ENCODE measurements at places on chromosomes 4 and X. TPM values are rescaled to one million over a fixed set of nuclear protein-coding genes. Genes with fewer than 3 reads are reported as not detected.

DNA sequence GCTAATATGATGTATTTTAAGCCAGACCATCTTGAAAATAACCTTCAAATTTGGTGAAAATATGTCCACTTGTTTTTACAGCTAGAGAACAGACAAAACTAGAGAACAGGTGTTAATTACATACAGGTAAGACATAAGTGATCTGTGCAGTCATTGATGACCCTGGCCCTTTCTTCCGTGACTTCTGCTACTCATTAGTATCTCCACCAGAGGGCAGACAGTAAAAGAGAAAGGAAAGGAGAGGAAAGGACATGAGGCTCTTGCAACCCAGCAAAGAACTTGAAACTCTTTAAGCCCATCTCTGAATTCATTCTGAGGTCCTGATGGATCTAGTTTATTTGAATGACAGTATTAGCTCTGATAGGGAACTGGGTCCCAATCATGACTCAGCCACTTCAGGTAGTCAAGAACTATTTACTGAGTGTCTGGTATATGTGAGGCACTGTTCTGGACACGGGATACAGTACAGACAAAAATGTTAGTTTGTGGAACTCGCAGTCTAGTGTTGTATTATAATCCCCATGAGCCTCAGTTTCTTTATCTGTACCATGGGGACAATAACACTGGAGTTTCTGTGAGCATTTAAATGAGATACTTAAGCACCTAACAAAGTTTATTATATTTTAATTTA lies 121.0 kb upstream of the TEX13D start:
- no peak overlapping the region for H3K27ac ChIP-seq
- no peaks in the 10 kb centered on the region for H3K4me1 ChIP-seq

DNA sequence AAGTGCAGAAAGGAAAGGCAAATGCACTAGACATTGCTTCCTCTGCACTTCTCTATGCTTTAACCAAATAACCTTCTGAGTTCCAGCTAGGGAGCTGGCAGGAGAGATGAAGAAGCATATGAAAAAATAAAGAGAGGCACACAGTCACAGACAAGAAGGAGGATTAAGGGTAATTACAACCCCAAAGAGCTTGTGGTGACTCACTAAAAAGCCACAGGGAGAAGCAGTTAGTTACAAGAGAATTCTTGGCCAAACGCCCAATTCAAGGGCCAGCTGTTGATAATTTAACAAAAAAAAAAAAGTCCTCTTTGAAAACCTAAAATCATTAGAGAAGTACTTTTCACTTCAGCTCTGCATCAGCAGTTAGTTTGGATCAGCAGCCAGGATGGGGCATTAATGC lies 478.0 kb downstream of the KCNIP4 start:
- H3K27me3 ChIP-seq = no peaks in the 10 kb centered on the region
- no peak overlapping the region for H3K4me3 ChIP-seq
- no peak overlapping the region for H3K27ac ChIP-seq
- no peak for DNase-seq

DNA sequence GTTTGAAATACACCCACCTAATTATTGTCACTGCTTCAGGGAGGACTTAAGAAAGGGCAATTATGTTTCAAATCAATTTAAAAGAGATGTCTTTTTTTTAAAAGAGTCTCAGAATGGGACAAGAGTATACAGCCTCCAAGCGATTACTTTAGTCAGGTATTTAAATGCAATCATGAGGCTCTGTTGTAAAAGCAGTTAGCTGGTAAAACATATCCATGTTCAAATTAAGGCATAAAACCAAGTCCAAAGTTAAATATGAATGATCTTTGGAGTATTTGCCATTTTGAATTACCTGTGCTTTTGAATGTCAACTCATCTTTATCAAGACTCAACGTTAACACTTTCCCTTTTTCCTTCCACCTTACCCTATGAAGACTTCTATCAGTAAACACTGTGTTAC lies 13.7 kb downstream of the RPS6KA6 start:
- no peak for DNase-seq
- no peak overlapping the region for H3K4me3 ChIP-seq
- no peaks in the 10 kb centered on the region for H3K4me1 ChIP-seq
- no peaks in the 10 kb centered on the region for H3K36me3 ChIP-seq
- H3K27ac ChIP-seq = no peak overlapping the region

DNA sequence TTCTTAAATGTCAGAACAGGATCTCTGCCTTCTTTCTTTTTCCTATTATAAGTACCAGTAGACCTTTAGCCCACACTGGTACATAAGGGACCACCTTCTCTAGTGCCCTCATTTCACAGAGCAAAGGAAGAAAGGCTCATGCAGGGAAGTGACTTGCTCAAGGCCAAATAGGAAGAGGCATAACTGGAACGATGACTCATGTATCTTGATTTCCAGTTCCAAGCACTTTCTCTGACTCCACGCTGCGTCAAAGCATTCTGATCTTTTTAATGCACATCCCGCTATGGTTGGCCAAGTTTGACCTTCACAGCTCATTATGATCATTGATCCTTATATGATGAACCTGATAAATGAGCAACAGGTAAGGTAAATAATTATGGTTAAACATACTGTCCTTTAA lies 542.0 kb downstream of the GBA3 start:
- no peaks in the 10 kb centered on the region for H3K4me1 ChIP-seq
- no peak overlapping the region for H3K4me3 ChIP-seq
- no peak overlapping the region for H3K27ac ChIP-seq

- no peak overlapping the region for H3K27ac ChIP-seq
- no peak overlapping the region for H3K4me3 ChIP-seq
- no peaks in the 10 kb centered on the region for H3K4me1 ChIP-seq
- H3K27me3 ChIP-seq = no peaks in the 10 kb centered on the region
- DNase-seq = no peak
These were observed 79.6 kb upstream of the VCX3A start for GRCh38 chrX:6614506-6614905.

- H3K4me3 ChIP-seq = no peak overlapping the region
- DNase-seq = no peak
- H3K27me3 ChIP-seq = no peaks in the 10 kb centered on the region
- H3K36me3 ChIP-seq = no peaks in the 10 kb centered on the region
- H3K27ac ChIP-seq = no peak overlapping the region
These were observed 239.5 kb downstream of the LHFPL1 start for GRCh38 chrX:112440277-112440676.

- no peaks in the 10 kb centered on the region for H3K36me3 ChIP-seq
- DNase-seq = no peak
- H3K27me3 ChIP-seq = no peaks in the 10 kb centered on the region
- H3K27ac ChIP-seq = no peak overlapping the region
- no peaks in the 10 kb centered on the region for H3K4me1 ChIP-seq
These were observed 665.6 kb upstream of the CPEB2 start for GRCh38 chr4:14336656-14337055.

GRCh38 chrX:40076750-40077575 lies 20.8 kb downstream of the BCOR start:
- H3K4me3 ChIP-seq = no peak overlapping the region
- no peak overlapping the region for H3K27ac ChIP-seq
- H3K27me3 ChIP-seq = no peaks in the 10 kb centered on the region
- DNase-seq = no peak

- peak overlapping the region; percentile 69 for H3K27ac ChIP-seq
- H3K27me3 ChIP-seq = no peaks in the 10 kb centered on the region
These were observed 2.4 kb downstream of the PRICKLE3 start for GRCh38 chrX:49183701-49184281.

DNA sequence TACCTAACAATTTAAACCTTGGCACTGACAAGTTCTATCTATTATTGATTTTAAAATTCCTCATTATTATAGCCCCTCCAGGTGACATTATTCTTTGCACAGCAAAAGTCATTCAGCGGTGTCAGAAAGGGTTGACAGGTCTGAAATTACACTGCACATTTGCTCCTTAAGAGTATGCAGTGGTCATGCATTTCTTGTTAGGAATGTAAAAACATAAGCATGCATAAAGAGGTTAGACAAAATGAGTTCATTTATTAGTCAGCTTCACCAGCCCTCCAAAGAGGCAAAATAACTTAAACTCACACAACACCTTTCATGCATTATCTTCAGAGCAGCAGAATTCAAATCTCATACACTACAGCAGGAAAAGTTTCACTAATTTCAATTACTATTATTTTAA lies 158.8 kb downstream of the HNRNPD start:
- no peak for DNase-seq
- no peaks in the 10 kb centered on the region for H3K36me3 ChIP-seq
- H3K27ac ChIP-seq = no peak overlapping the region
- H3K4me1 ChIP-seq = no peaks in the 10 kb centered on the region

DNA sequence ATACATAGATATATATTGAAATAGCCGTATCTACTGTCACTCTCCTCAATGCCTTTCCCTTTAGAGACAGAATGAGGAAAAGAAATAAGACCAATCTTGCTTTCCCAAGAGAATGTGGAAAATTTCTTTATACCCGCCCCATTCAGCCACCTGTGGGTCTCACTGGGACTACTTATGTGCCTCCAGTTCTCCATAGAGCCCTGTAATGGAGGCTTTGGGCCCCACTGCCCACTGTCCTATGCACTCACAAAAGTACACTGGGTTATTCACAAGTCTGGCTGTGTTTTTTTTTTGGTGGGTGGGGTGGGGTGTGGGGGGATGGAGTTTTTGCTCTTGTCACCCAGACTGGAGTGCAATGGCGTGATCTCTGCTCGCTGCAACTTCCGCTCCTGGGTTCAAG lies 70.4 kb upstream of the ELOVL6 start:
- H3K27ac ChIP-seq = no peak overlapping the region
- no peaks in the 10 kb centered on the region for H3K27me3 ChIP-seq
- H3K36me3 ChIP-seq = no peaks in the 10 kb centered on the region
- DNase-seq = no peak

- H3K4me3 ChIP-seq = no peak overlapping the region
- H3K27me3 ChIP-seq = no peaks in the 10 kb centered on the region
- H3K36me3 ChIP-seq = no peaks in the 10 kb centered on the region
- no peak overlapping the region for H3K27ac ChIP-seq
These were observed 3.1 kb downstream of the TADA2B start for GRCh38 chr4:7045961-7046921.

- H3K27ac ChIP-seq = no peak overlapping the region
- peaks cover 17% of the 10 kb centered on the region for H3K4me1 ChIP-seq
- no peak for DNase-seq
- no peaks in the 10 kb centered on the region for H3K36me3 ChIP-seq
- H3K27me3 ChIP-seq = no peaks in the 10 kb centered on the region
These were observed 138.5 kb downstream of the DCLK2 start for GRCh38 chr4:150216726-150217125.

GRCh38 chr4:8090312-8090711 lies 68.3 kb downstream of the ABLIM2 start:
- DNase-seq = no peak
- no peak overlapping the region for H3K4me3 ChIP-seq
- no peaks in the 10 kb centered on the region for H3K36me3 ChIP-seq
- no peaks in the 10 kb centered on the region for H3K4me1 ChIP-seq

- no peak overlapping the region for H3K27ac ChIP-seq
- no peak overlapping the region for H3K4me3 ChIP-seq
- peaks cover 10% of the 10 kb centered on the region for H3K27me3 ChIP-seq
- H3K4me1 ChIP-seq = peaks cover 51% of the 10 kb centered on the region
These were observed 4.8 kb downstream of the BCOR start for GRCh38 chrX:40092808-40093435.

GRCh38 chr4:140353786-140354185 lies 19.7 kb upstream of the SCOC start:
- no peak for DNase-seq
- no peak overlapping the region for H3K4me3 ChIP-seq
- H3K36me3 ChIP-seq = no peaks in the 10 kb centered on the region
- no peaks in the 10 kb centered on the region for H3K27me3 ChIP-seq
- H3K27ac ChIP-seq = no peak overlapping the region

GRCh38 chr4:152808670-152809069 lies 28.9 kb downstream of the ARFIP1 start:
- H3K27me3 ChIP-seq = no peaks in the 10 kb centered on the region
- H3K36me3 ChIP-seq = no peaks in the 10 kb centered on the region
- H3K4me1 ChIP-seq = no peaks in the 10 kb centered on the region
- H3K4me3 ChIP-seq = no peak overlapping the region
- no peak overlapping the region for H3K27ac ChIP-seq

DNA sequence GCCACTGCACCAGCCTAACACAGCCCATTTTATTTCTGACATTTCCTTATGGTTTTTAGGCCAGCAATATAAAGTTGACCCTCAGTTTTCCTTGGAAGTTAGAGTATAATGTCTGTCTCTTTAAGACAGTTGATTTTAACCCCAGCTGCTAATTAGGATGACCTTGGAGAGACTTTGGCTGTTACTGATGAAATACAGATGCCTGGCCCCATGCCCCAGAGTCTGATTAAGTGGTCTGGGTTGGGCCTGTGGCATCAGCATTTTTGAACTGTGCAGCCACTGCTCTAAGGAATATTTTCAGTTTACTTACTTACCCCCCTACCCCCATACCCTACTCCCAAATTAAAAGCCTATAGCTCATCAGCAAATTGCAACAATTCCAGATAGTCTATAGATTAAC lies 85.8 kb downstream of the DCLK2 start:
- no peaks in the 10 kb centered on the region for H3K27me3 ChIP-seq
- H3K4me3 ChIP-seq = no peak overlapping the region
- no peaks in the 10 kb centered on the region for H3K4me1 ChIP-seq
- no peak for DNase-seq
- H3K27ac ChIP-seq = no peak overlapping the region

Gene GPRIN3
- total RNA-seq = 6.1 TPM

Gene SORCS2
- 5.4 TPM for total RNA-seq

Gene TRPC5OS
- not detected for total RNA-seq

Gene COL4A6
- total RNA-seq = 10.3 TPM

Gene NIPAL1
- total RNA-seq = 8.1 TPM

Gene TAB3
- 18.4 TPM for total RNA-seq

Gene HPGDS
- total RNA-seq = 0.98 TPM

Data from vagina (tissue), 2 donors.